Colonic mucosa (tissue), 4 donors: ENCODE measurements at places on chromosomes 7 and 10. TPM values are rescaled to one million over a fixed set of nuclear protein-coding genes. Genes with fewer than 3 reads are reported as not detected.

The C10orf95 gene
- total RNA-seq = 2.8 TPM

The SLC16A9 gene
- 24.3 TPM for total RNA-seq

The RBP3 gene
- not detected for total RNA-seq

The TCF7L2 gene
- 98.9 TPM for total RNA-seq

The ZNF853 gene
- 0.91 TPM for total RNA-seq

The SFRP4 gene
- total RNA-seq = 0.42 TPM

The SLC39A12 gene
- total RNA-seq = 0.15 TPM

The MTPN gene
- total RNA-seq = 101 TPM

The ADD3 gene
- 131 TPM for total RNA-seq

The LIPF gene
- not detected for total RNA-seq

The AHR gene
- 48.9 TPM for total RNA-seq

The CYP3A4 gene
- total RNA-seq = 0.67 TPM

The GIMAP4 gene
- 12.7 TPM for total RNA-seq

The TNS3 gene
- 41.1 TPM for total RNA-seq

The LRWD1 gene
- 11.4 TPM for total RNA-seq

The FAM237B gene
- not detected for total RNA-seq

The STARD3NL gene
- total RNA-seq = 25.4 TPM

The BMPER gene
- total RNA-seq = 1.3 TPM

The WASHC2C gene
- total RNA-seq = 68.5 TPM

The ASB4 gene
- total RNA-seq = 0.32 TPM

The PRPF18 gene
- total RNA-seq = 20.4 TPM
